ENCODE measurements at places on chromosomes 1 and 21.

- H3K4me1 ChIP-seq: no peaks in the 10 kb centered on the region
- no peak for DNase-seq
- H3K27me3 ChIP-seq: peaks cover 9% of the 10 kb centered on the region
- H3K4me3 ChIP-seq: no peak overlapping the region
- no peak overlapping the region for H3K27ac ChIP-seq
These were observed 113.9 kb downstream of the ATG4C start for GRCh38 chr1:62897788-62898187.

GRCh38 chr21:22791986-22792560 is 1793.9 kb downstream of the NCAM2 start:
- H3K4me1 ChIP-seq: no peaks in the 10 kb centered on the region
- H3K4me3 ChIP-seq: no peak overlapping the region
- DNase-seq: no peak

DNA sequence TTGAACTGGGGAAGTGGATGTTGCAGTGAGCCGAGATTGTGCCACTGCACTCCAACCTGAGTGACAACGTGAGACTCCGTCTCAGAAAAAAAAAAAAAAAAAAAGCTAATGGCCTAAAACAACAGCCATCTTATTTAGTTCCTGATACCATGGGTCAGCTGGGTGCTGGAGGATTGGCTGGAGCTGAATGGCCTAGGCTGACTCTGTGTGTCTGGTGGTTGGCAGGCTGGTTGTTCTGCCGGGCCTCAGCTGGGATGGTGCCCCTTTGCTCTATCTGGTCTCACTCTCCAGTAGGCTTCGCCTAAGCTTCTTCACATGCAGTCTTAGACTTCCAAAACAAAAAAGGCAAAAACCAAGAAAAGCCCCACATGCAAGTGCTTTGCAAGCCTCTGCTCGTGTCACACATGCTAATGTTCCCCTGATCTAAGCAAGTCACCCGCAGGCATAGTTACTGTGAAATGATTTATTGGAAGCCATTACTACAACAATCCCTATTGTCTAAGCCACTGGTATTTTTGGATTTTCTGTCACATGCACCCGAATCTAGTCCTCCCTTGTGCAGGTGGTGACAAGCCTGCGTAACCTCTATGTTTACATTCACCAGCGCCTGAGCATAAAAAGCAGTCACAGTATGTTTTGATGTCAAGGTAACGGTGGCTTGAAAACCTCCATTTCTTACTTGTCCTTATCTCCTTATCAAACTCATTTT is 39.6 kb upstream of the KANK4 start:
- peaks cover 3% of the 10 kb centered on the region for H3K4me1 ChIP-seq
- no peaks in the 10 kb centered on the region for H3K27me3 ChIP-seq
- H3K27ac ChIP-seq: no peak overlapping the region
- DNase-seq: no peak
- no peak overlapping the region for H3K4me3 ChIP-seq
- H3K36me3 ChIP-seq: no peaks in the 10 kb centered on the region

DNA sequence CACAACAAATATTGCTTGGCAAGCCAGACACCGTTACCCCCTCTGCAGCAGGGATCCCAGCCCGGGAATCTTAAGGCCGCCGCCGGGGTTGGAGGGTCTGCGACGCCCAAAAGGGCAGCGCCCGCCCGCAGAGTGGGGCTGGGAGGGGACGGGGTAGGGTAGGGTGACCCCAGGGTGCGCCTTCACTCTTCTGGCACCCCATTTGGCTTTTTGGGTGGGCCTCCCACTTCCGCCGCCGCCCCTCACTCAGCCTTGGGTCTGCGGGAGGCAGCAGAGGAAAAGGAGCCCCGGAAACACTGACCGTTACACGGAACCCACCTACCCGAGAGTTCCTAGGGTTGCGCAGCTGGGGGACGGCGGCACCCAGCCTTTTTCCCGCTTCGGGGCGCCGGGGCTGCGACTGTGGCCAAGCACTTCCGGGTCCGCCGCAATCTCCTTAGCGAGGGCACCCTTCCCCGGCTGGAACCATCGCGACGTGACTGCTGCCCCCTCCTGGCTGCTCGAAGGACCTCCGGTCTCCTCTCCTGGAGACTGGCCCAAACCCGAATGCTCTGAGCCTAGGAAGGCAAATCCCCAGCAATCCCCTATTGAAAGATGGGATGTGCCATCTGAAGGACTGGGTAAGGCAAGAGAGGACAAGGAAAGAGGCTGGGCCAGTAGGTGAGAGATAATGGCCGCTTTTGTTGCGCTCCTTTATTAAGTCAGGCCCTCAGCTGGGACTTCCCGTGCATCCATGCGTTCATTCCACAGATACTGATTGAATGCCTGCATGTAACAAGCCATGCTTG is at the start of gene PIGC:
TSS of gene PIGC (minus strand) at position 404 of the 788 bp plus-strand sequence. CDS start 1,447 bp downstream, outside the sequence.
- peak within 1 kb of the TSS; percentile 92 for H3K27ac ChIP-seq
- peaks cover 31% of the 10 kb centered on the region for H3K36me3 ChIP-seq
- peaks cover 38% of the 10 kb centered on the region for H3K4me1 ChIP-seq
- H3K4me3 ChIP-seq: peak within 1 kb of the TSS; percentile 96
- H3K27me3 ChIP-seq: no peaks in the 10 kb centered on the region

DNA sequence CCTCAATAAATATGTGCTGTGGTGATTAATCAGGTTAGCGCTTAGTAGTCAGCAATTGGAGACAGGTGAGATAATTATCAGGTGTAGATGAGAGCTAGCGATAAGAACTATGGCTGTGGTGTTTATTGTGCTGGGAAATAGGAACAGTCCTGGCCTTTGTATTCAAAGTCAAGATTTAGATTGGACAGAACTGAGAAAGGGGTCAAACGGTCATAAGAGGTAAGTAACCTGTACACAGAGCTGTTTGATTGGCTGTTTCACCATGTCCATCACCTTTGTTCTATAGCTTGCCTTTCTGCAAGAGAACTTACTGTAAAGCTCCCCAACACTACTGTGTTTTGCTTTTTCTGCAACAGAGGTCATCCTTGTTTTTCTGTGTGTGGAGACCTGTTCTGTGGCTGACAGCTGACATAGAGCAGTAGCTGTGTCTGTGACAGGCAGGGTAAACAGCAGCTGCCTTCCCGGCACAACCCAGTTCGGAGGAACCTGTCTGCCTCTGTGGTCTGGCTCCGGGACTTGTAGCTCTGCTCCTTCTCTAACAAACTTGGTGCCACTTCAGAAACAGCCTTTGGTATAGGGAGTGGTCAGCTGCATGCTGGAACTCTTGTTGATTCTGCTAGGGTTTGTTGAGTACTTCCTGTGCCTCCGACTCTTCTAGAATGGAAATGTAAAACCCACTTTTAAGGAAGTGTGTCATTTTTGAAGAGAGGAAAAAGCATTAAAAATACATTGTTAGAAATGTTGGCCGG is 21.1 kb upstream of the CDC42 start:
- H3K36me3 ChIP-seq: no peaks in the 10 kb centered on the region
- H3K27ac ChIP-seq: peak overlapping the region; percentile 95
- peaks cover 67% of the 10 kb centered on the region for H3K4me1 ChIP-seq
- H3K4me3 ChIP-seq: peak overlapping the region; percentile 8

DNA sequence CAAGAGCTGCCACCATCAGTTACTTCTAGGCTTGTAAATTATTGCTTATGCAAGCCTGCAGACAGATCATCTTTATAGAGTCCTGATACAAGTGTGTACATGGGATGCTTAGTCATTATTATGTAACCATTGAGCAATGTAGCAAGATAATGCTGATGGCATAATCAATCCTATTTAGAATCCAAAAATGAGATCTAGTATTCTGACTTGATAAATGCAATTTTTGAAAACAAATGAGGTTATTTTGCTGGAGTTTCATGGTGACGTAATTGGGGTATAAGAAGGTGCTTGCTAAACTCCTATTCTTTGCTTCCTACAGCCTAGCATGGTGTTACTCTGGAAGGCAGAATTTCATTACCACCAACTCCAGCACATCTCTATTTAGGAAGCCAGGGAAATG is 801.7 kb upstream of the PRMT6 start:
- H3K27ac ChIP-seq: no peak overlapping the region
- no peaks in the 10 kb centered on the region for H3K36me3 ChIP-seq
- H3K4me3 ChIP-seq: no peak overlapping the region
- no peak for DNase-seq

Data from naive thymus-derived CD8-positive, alpha-beta T cell (primary cell).